Right forelimb (tissue), 1 donor: ENCODE measurements at places on chromosomes 2 and 18.

DNA sequence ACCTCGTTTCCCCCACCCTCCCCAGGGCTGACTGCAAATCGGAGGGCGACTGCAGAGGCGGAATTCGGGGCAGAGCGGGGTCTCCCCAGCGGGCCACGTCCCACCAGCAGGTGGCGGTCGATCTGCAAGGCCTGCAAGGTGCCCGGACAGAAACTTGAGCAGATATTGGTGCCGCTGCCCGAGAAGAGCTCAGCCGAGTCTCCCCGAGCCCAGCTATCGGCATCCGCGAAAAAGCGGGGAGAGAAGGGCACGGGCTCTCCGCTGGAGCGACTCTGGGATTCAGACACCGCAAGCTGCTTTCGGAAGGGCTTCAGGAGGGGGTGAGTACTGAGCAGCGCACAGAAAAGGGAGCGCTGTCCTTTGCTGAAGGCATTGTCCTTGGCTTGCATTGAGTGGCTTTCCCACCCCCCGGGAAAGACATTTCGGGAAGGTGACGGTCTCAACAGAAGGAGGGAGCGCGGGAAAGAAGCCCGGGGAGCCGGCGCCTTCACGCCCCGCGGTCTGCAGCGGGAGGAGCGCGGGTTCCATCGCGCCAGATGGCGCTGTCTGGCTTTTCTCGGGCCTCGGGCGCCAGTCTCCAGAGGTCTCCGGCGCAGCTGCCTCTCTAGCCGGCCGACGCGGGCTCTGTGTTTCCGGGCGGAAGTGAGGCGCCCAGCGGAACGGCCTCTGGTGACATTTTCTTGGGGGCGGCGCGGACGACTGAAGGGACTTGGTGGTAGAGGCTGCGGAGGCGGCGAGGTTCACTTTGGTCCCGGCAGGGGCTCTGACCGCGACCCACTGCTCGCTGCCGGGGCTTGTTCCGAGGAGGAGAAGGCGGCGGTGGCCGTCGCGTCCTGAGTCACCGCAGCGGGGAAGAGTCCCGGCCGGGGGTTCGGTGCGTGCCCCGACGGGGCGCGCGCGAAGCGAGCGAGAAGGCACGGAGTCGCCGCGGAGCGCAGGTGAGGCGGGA, 69.5 kb downstream of the HAUS1 start:
- DNase-seq = peak; percentile 94

DNA sequence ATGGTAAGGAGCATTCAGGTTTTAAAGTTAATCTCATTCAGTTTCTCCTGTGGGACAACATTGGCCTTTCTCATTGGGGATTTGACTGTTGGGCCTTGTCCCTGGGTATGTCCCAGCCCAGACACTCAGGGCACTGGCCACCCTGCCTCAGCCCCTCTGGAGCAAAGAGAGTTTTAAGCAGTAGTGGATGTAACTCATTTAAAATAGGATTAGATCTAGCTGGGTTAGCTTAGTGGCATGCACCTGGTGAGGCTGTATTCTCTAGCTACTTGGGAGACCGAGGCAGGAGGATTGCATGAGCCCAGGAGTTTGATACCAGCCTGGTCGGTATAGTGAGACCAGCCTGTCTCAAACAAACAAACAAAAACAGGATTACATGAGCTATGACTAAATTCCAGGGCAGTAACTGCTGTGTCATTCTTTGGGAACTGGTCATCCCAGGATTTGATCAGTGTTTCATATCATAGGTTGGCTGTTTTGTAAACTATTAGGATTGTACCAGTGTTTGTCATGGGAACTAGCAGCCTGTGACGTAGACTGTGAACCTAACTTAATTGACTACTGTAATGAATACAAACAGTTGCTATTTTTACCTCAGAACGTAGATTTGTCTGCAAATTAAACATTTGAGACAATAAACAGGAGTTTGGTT, 12.5 kb downstream of the INPP4A start:
- no peak for DNase-seq

GRCh38 chr2:26555246-26556133, 77.6 kb upstream of the OTOF start:
- peak; percentile 31 for DNase-seq

- peak; percentile 76 for DNase-seq
Measured at GRCh38 chr18:76518123-76518859, 23.2 kb upstream of the ZNF516 start.

DNA sequence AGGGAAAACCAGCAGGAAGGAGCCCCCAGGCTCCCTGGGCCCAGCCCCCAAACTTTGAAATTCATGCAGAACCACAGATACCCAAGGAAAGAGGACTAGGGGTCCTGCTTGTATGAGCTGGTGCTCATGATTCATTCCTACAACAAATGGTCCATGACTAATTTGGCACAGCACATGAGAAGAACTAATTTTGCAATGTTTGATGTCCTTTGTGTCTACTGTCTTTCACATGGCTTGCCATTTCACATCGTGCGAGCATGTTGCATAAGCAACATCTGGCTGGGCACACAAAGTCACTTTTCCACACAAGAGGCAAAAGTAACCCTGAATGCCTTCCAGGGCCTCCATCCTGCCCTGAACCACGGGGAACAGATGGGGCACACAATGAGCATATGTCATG, 149.6 kb upstream of the APCDD1 start:
- no peak for DNase-seq

DNA sequence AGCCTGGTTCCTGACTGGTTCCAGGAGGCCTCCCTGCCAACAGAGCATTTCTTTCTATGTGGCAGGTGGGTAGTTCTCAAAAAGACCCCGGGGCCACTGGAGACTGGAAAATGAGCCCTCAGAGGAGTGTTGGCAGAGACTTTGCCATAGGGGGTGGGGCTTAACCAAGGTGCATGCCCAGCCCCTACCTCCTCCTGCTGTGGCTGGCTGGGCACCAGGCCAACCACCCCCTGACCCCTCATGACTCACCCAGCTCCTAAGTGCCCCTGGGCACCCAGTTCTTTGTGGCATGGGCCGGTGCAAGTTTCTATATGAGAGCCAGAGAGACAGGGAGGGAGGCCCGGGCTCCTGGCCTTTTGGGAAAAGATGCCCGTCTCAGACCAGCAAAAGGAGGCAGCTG, 98.2 kb upstream of the SMAD2 start:
- DNase-seq = no peak

GRCh38 chr2:39528701-39529100, 91.6 kb upstream of the MAP4K3 start:
- no peak for DNase-seq

- DNase-seq = no peak
Measured at GRCh38 chr2:50953021-50953420, 78.9 kb downstream of the NRXN1 start.

DNA sequence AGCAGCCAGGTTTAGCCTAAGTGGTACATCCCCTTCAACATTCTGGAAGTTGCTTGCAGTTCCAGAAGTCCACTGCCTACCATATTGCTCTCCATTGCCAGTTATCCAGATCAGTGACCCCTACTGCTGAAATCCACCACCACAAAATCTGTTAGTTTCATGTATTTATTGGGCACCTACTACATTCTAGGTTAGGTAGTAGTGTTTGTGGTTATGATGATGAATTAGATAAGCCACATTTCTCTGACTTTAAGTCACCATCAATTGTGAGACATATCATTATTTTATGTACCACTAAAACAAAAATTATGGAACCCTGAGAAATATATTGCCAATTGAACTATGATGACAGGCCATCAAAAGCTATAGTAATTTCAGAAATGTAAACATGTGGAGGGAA, 139.5 kb upstream of the PKDCC start:
- DNase-seq = no peak

- no peak for DNase-seq
Measured at GRCh38 chr18:78692105-78692504, 287.5 kb upstream of the SALL3 start.

DNA sequence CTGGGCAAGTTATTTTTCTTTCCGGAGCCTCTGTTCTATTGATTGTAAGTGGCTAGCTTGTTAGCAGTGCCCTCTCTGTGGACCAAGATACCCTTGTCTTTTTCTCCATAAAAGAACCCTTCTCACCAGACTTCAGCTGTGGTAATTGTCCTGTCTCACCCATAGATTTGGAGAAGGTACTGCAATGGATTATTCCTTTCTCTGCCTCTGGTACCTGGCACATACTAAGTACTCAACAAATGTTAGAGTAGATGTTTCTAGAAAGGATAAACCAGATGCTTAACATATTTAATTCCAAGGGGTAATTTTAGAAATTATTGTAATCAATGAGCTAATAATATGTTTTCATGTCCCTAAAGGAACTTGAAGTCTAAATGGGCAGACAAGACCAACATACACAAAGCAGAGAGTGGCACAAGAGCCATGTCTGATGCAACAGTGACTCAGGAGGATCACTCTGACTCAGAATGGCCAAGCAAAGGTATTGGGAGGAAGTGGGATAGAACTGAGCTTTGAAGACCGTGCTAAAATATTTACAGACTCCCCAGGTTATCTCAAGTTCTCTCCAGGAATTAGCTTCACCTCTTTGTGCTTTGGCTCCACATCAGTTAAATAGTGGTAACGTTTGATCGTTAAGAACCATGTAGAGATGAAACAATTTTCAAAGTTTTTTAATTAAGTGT, 129.7 kb upstream of the OSR1 start:
- DNase-seq = no peak
